ENCODE measurements at places on chromosomes 5 and 9.
A peak's percentile ranks its signal among the peaks of the same experiment; 100 is the strongest.

DNA sequence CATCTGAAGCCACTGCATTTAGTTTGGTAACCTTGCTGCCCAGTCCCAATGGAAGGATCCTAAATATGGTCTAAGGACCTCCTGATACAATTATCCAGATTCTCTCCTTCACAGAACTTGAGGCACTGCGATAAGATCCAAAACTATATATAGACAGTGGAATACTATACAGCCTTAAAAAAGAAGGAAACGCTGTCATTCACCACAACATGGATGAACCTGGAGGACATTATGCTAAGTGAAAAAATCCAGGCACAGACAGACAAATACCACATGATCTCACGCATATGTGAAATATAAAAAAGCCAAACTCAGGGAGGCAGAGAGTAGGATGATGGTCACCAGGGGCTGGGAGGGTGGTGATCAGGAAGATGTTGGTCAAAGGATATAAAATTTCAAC, 2.8 kb upstream of the IL4 start:
- DNase-seq, result no peak

GRCh38 chr5:115084246-115084793, 85.4 kb downstream of the TRIM36 start:
- DNase-seq, result no peak

DNA sequence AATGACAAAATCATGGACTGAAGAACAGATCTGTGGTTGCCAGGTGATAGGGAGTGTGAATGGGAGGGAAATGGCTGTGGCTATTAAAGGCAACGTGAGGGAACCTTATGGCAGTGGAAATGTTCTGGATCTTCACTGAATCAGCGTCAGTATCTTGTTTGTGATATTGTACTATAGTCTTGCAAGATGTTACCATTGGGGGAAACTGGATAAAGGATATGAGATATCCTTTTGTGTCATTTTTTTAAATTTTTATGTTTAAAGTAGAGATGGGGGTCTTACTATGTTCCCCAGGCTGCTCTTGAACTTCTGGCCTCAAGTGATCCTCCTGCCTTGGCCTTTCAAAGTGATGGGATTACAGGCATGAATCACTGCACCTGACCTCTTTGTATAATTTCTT, 95.5 kb downstream of the RPS23 start:
- DNase-seq, result no peak

GRCh38 chr9:123356851-123357742, 1.1 kb downstream of the CRB2 start:
- no peak for DNase-seq

DNA sequence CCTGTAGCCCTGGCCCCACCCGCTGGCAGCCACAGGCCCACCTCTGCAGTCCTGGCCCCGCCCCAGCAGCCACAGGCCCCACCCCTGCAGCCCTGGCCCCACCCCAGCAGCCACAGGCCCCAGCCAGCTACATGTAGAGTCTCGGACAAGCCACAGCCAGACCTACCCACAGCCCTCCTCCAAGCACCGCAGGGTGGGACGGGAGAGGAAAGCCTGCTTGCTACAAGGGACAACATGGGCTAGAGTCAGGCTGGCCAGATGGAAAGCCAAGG, 49.5 kb upstream of the SARDH start:
- DNase-seq, result peak; percentile 6

DNA sequence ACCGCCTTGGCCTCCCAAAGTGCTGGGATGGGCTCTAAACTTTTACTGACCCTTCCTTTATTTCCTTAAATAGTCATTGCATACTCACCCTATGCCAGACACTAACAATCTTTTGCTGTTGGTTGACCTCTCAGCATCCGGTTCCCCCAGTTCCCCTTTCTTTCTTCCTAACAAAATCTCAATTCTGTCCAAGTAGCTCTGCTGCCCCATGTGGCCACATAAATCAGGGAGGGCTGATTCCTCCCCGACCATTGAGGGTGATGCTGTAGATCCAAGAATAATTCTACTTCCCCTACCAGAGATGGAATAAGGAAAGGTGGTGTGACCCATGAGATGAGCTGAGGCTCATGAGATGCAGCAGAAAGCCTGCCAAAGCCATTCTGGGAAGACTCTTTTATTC, 315.3 kb upstream of the MSX2 start:
- no peak for DNase-seq
